Mesenteric fat pad (tissue), 1 donor: ENCODE measurements at places on chromosomes 11 and 22.

DNA sequence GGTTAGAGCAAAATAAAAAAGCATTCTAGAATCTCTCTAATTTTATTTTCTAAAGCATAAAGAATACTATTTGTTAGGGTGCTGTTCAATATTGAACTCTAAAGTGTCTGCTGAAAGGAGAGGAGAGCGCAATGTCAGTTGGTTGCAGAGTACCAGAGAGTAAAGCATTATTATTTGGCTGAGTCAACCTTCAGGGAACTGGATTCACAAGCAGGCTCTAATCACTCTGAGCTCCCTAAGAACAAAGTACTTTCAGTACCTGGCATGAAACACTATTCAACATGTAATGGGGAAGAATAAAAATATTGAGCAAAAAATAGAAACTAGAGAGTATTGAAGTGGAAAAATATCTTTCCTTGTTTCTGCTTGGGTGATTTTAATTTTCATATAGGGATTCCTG, 961.0 kb upstream of the CCDC90B start:
- DNase-seq: no peak

- DNase-seq: no peak
Observed at GRCh38 chr11:77129069-77129841, 1.2 kb downstream of the MYO7A start.

- DNase-seq: peak; percentile 79
Observed at GRCh38 chr22:46974077-46974476, 211.6 kb downstream of the TBC1D22A start.

DNA sequence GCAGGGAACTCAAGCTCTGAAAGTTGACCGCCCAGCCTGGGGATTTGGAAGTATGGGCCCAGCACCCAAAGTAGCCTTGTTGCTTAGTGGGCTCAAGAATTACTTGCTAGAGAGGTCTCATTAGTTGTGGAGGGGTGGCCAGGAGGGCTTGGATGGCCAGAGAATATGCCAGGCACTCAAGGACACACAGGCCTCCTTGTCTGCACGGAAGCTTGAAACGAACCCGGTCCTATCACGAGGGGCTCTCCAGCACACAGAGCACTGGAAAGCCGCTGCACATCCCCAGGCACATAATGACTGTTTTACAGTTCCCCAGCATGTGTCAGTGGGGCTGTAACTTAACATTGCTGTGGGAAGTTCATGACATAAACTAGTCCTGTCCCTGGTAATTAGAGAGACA, 55.9 kb downstream of the NAT10 start:
- no peak for DNase-seq

- DNase-seq: no peak
Observed at GRCh38 chr11:65662247-65662798, 393 bp downstream of the RELA start.
